Kidney (tissue), 22 donors: ENCODE measurements at places on chromosomes 1 and 21. TPM values are rescaled to one million over a fixed set of nuclear protein-coding genes. Genes with fewer than 3 reads are reported as not detected.

GRCh38 chr1:64184003-64184440 is 19.4 kb upstream of the UBE2U start:
- no peak for DNase-seq

GRCh38 chr1:34786521-34787325 is 5.7 kb downstream of the GJB3 start:
- DNase-seq: peak; percentile 76

DNA sequence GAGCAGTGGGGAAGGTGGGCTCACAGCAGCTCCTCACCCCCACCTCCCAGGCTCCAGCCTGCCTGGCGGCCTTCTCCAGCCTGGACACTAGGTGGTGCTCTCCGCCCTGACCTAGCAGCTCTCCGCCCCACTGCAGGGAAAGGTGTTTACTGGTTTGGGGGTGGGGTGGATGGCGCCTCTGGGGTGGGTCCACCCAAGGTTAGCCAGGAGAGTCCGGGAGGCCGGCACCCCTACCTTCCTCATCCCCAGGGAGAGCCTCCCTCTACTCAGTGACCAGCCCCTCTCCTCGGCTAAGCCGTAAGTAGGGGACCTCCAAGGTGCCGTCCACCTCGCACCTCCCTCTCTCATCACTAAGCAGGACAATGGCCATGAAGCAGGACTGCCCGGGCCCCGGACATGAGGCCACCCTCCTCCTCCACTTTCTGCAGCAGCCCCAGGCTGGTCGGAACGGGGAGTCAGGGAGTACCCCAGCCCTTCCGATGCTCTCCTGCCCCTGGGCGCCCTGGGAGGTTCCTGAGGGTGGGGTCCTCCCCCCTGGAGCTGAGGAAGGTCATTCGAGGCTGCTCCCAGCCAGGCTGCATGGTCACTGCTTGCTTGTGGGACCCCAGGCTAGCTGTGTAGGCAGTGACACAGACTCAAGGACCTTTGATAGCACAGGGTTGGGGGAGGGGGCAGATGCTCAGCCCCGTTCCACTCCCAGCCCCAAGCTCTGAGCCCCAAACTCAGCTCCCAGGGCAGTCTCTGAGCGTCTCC is 101.4 kb upstream of the VAMP3 start:
- DNase-seq: peak; percentile 81

FBXO2 gene
- polyA plus RNA-seq: 38.4 TPM

TMEM269 gene
- polyA plus RNA-seq: not detected

TRIM67 gene
- polyA plus RNA-seq: 0.04 TPM

NECAP2 gene
- 49.9 TPM for polyA plus RNA-seq

S100A14 gene
- polyA plus RNA-seq: 35.6 TPM
